Glomerular endothelial cell (primary cell): ENCODE measurements at places on chromosomes 1 and 21.

DNA sequence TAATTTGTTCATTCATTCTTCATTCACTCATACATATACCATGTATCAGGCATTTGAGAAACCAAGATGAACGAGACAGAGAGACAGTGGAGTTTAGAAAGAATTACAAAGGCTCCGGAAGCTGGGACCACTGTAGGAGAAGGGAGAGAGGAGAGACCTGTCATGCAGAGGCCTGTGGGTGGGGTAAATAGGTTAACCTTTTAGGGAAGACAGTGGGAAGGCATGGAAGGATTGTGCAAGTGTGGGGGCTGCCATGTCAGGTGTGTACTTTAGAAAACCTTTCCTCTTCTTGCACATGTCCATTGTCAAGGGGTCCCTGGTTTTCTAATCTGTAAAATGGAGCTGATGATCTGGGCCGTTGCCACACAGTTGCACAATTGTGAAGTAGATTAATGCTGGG is 44.2 kb upstream of the POU3F1 start:
- no peak for DNase-seq

- no peak for DNase-seq
Measured at GRCh38 chr1:170863621-170864020, 71.7 kb upstream of the MROH9 start.

DNA sequence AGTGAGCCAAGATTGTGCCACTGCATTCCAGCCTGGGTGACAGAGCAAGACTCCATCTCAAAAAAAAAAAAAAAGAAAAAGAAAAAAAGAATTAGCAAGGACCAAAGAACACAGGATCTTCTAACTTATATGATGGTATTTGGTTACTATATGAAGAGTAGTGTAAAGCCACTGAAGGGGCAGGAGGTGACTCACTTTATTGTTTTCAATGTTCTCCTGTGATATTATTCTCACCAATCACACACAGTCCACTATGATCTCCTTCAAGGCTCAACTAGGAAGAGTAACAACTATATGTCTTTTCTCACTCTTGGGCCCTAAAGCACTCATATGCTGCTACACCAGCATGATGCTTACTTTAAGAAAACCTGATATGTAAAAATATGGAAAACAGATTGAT is 26.7 kb downstream of the RC3H1 start:
- DNase-seq = no peak

GRCh38 chr1:107600607-107601160 is 364.3 kb downstream of the VAV3 start:
- DNase-seq = no peak

DNA sequence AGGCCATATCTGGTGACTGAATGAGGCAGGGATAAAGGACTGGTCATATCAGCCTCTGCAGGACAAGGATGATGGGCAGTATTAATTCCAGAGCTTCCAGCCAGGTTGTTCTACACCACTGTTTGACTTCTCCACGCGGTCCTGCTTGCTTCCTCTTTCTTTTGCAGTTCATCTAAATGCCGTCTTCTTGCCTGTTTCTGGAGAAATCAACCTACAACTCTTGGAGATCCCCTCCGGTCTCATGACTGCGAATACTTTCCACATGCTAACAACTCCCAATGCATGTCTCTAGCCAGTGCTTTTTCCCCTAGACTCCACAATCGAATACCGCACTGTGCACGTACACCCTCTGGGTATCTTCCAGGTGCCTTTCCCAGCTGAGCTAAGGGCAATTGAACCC is 14.1 kb upstream of the TIAM1 start:
- no peak for DNase-seq

DNA sequence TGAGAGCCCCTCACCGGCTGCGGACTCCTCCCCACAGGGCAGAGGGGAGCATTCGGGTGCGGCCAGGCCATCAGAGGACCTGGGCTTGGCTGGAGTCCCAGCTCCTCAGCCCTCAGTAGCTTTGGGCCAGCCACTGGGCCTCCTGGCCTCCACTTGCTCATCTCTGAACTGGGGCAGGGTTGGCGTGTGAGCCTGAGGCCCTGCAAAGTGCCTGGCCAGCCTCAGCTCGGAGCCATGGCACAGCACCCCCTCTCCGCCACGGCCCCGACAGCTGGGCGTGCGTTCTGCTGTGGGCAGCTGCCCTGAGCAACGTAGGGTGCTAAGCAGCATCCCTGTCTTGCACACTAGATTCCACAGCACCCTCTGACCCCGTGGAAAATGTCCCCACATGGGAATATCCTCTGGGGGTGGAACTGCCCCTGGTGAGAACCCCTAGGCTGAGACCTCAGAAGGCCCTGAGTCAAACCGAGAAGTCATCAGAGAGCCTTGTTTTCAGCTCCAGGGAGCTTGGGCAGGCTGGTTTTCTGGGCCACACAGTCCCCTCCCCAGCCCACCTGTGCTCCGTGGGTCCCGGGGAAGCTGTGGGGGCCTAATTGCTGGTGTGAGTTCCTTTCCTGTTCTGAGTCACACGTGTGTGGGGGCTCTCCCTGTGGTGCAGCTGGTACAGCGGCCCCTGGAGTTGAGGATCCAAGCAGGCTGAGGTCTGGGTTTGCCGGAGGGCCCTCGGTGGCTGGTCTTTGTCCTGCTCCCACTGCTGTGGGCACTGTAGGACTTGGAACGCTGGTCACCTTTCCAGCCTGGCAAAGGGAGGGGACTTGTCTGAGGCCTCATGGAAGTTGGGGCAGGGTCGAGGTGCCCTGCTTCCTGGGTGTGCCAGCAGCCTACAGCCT is 24.5 kb downstream of the TP73 start:
- no peak for DNase-seq

DNA sequence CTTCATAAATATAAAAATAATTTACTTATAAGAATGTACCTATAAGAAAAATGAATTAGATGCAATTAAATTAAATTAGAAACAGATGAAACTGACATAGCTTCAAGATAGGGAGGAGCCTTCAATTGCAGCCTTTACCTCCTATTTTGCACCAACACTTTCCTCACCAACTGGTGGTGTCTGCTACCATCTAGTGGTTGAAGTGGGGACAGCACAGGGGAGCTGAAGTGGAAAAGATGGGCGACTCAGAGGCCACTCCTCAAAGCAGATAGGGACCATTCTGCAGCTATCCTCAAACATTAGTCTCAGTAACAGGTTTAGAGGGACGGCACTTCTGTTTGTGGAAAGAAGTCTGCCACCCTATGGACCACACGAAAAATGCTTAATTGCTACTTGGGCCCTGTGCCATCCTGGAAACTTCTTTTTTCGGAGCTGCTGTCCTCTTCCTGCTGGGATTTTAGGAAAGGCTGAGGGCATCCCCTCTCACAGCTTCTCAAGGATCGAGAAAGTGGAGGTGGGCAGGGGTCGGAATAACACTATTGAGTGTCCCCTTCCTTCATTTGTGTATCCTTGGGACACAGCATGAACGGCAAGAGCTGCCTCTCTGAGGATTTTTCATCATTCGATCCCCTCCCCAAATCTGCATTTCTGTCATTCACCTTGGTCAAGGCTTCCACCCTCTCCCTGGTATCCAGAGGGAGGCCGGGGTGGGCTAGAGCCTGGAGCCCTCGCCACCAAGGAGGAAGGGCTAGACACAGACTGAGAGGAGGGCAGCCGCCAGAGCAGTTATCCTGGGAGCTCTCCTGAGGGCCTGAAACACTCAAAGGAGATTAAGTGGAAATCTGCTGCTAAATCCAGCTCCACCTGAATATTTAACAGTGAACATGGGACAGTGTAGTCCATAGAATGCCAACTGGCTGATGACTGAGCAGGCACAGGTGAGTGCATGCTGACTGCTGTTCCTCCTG is 9.6 kb downstream of the PROK1 start:
- peak; percentile 31 for DNase-seq

DNA sequence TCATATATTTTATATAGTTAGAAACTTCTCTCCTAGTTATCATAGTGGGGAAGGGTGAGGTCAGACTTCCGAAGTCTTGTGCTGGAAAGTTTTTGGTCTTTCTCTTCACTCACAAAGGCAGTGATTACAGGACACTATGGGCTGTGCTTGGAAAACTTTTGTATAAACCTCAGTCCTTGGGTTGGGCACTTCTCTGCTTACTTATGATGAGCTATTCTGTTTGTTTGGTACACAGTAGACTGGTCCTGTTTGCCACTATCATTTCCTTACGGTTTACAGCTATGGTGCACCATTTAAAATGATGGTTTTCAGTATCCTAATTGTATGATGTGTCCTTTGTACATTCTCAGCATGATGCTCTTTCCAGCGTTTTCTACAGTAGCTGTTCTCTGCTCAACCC is 75.5 kb downstream of the MAP3K7CL start:
- DNase-seq = no peak

DNA sequence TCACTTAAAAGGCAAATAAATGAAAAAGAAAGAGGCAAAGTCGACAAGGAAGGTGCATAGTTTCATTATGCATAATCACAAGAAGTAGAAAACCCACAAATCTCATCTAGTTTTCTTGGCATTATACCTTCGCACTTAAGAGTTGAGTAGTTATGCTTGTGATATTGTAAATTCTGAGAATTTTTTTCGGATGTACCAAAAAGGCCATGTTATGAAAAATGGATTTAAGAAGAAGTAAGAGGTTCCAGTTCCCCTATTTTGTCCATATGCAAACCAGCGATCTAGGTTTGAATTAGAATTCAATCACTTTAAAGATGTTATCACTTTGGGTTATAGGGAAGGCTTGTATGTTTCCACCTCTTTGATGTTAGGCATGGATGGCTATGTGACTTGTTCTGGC is 7.9 kb upstream of the ERICH3 start:
- no peak for DNase-seq
